ENCODE measurements at places on chromosomes 5 and 9. TPM values are rescaled to one million over a fixed set of nuclear protein-coding genes. Genes with fewer than 3 reads are reported as not detected.
A peak's percentile ranks its signal among the peaks of the same experiment; 100 is the strongest.

CTNNAL1 gene
- total RNA-seq = 21.5 TPM

DNA sequence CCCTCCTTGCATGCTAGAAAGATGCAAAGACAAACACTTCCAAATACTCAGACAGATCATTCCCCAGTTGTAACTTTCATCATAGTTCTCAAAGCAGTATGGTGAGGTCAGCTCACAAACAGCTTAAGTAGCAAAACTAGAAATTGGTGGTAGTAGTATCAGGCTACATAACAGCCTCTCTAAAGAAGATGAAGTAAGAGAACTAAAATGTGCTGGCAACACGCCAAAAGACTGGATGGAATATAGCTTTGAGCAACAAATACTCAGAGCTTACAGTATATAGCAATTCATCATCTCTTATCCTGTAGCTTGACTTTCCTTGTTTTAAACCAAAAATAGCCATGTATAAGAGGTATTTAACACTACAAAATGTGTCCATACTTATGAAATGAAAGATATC is 7.5 kb downstream of the PFDN1 start:
- no peak overlapping the region for H3K27ac ChIP-seq
- peaks cover 31% of the 10 kb centered on the region for H3K4me1 ChIP-seq
- H3K36me3 ChIP-seq = peaks cover 21% of the 10 kb centered on the region
- no peak for DNase-seq
- H3K4me3 ChIP-seq = no peak overlapping the region

SPEF2 gene
- 5.6 TPM for total RNA-seq

DNA sequence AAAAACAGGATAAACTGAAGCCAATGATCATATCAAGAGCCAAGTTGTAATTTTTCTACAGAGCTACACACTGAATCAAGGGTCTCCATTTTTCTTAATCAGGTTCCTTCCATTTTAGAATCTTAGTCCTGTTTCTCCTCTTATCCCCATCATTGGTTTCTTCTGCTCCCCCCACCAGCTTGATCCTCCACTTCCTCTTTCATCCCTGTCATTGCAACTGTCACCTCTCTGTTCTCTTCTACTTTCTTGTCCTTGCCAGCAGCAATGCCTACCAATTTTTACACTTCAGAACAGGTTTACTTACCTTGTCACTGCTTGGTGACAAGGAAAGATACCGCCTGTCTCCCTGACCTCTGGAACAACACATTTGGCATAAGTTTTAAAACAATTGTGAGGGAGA is 97.3 kb downstream of the CFAP90 start:
- H3K27me3 ChIP-seq = peaks cover 16% of the 10 kb centered on the region
- H3K4me1 ChIP-seq = no peaks in the 10 kb centered on the region
- no peak for DNase-seq
- no peak overlapping the region for H3K4me3 ChIP-seq

DNA sequence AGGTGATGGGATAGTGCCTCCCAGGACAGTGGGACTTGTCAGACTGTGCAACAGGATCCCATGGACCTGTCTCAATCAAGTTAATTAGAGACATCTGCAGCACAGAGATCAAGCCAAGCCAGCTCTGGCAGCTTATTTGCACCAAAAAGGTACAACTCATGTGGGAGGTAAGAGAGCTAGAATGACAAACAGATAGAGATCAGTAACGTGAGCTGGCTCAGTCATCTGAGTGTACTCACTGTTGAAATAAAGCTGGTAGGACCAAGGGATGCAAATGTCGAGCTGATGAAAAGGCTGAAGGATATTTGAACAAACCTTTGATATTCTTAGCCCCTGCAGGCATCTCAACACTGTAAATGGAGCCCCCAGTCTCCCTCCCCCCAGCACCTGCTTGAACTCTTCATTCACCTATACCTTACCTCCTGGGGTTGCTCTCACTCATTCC is 198.1 kb downstream of the EFNA5 start:
- DNase-seq = no peak
- H3K4me1 ChIP-seq = peaks cover 28% of the 10 kb centered on the region
- H3K27me3 ChIP-seq = peaks cover 6% of the 10 kb centered on the region
- peaks cover 1% of the 10 kb centered on the region for H3K36me3 ChIP-seq
- H3K4me3 ChIP-seq = no peak overlapping the region

DNA sequence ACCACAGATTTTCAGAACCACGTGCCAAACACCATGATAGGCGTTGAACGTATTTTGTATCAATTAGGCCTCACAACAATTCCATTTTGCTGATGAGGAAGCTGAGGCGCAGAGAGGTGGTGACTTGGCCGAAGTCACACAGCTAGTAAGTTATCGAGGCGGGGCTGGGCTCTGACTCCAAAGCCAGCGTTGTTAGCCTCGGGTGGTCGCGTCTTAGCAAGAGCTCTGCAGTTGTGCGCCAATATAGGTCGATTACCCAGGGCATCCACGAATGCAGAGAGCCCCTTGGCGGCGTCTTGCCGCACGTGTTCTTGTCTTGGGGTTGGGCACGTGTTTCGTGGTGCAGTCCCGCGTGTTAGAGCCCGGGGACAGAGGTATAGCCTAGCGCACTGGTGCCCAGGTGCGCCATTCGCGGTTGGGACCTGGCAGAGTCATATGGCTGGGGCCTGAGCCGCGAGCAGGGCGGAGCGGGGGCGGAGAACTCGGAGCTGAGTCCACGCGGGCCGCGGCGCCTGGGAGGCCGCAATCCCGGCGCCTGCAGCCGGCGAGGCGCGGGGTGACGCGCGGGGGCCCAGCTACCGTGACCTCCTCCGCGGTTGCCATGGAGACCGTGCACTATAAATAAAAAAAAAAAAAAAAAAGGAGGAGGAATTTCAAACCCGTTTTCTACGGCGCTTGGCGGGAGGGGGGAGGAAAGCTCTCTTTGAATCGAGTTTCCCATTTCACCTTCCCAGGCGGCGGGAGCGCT is 62.3 kb downstream of the CXXC5 start:
- no peak overlapping the region for H3K27ac ChIP-seq
- H3K36me3 ChIP-seq = no peaks in the 10 kb centered on the region
- H3K4me3 ChIP-seq = peak overlapping the region; percentile 49

DNA sequence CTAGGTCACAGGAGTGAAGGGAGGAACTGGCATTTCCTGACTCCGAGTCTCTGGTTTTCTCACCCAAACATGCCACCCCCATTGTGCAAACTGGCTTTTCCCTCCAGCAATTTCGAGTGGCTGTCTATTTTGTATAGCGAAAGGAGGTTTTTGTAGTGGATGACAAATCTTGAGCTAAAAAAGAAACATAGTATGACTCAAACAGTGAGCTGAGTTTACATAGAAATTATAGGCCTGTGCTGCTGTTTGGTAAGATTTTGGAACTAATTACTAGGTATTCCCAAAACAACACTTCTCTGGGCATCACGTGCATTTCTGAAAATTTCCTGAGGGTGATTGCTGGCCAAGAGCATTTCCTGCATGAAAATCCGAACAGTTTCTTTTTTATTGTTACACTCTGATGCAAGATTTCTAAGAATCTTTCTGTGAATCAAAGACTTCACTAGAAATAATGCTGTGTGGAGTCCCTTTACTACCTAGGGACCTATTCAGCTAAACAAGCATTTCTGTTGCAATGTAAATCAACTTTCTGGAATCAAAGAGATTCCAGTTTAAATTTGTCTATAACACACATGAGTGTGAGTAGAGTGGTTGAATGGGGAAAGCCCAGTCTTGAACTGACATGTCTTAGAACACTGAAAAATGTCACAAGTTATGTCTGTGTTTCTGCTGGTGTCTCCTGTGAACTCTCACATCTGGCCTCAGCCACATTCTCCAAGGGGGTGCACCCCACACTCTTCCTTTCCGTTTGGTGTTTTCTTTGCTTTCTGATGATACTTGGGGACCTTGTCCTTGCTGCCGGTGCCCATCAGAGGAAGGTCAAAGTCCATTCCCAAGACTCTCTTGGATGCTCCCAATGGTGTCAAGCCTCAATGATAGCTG is 33.3 kb upstream of the DAPK1 start:
- DNase-seq = no peak
- no peaks in the 10 kb centered on the region for H3K27me3 ChIP-seq
- H3K27ac ChIP-seq = no peak overlapping the region
- peaks cover 11% of the 10 kb centered on the region for H3K4me1 ChIP-seq

TAF11L14 gene
- not detected for total RNA-seq

DNA sequence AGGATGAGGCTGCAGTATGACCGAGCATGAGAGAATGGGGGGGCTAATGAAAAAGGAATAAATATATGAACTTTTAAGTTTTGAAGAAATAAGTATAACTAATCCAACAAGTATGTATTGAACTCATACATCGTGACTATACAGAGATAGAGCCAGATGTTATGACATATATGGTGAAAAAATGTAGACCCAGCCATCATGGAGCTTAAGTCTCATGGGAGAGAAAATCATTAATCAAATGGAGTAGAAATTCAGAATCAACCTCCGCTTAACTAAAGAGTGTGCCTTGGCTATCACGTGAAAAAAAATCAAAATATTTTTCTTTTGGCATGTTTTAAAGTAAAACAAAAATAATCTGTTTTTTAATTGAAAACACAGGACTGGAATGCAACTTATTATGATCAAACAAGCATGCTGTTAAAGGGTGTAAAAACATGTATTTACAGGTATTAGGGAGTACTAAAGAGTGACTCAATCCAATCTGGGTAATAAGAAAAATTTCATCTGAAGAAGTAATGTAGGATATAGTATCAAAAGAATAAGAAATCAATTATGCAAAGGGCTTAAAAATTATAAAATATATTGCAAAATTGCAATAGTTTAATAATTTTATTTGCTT is 868.5 kb upstream of the NUDT12 start:
- H3K27me3 ChIP-seq = no peaks in the 10 kb centered on the region
- no peak overlapping the region for H3K27ac ChIP-seq
- no peak for DNase-seq
- no peaks in the 10 kb centered on the region for H3K36me3 ChIP-seq
- H3K4me3 ChIP-seq = no peak overlapping the region

DNA sequence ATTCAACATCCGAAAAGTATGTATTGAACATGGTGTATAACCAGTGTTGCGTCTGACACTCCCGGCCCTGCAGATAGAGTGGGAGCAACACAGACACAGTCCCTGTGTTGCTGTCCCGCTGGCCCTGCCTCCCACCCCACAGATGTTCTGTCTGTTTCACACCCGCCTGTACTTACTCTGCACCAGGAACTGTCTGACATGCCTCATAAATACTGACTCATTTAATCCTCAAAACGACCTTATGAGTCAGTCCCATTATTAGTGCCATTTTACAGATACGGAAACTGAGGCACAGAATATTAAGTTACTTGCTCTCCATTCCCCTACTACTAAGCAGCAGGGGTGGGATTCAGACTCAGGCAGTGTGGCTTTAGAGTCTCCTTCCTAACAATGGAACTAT is 109.8 kb upstream of the NFIL3 start:
- no peak overlapping the region for H3K27ac ChIP-seq
- H3K4me3 ChIP-seq = no peak overlapping the region
- no peaks in the 10 kb centered on the region for H3K4me1 ChIP-seq
- H3K36me3 ChIP-seq = peaks cover 2% of the 10 kb centered on the region
- DNase-seq = no peak

GRCh38 chr9:79694676-79695400 is 123.1 kb downstream of the TLE4 start:
- H3K27ac ChIP-seq = no peak overlapping the region
- H3K36me3 ChIP-seq = peaks cover 12% of the 10 kb centered on the region
- no peak for DNase-seq
- peaks cover 30% of the 10 kb centered on the region for H3K4me1 ChIP-seq

DNA sequence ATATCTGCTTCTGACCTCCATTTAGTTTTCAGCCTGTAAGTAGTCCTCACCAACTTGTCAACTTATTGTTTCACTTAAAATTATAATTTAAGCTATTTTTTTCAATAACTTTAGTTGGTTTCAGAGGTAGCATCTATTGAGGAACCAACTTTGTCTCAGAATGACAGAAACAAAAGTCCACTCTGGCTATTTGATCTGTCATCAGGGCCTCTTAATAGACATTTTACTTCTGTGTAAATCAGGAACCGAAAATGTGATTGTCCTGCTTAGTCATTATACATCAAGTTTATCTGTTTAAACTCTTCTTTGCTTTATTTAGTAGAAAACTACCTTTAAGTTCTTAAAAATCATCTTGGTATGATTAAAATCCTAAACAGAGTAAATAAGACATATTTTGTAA is 820.8 kb upstream of the EDIL3 start:
- no peak overlapping the region for H3K27ac ChIP-seq
- H3K36me3 ChIP-seq = no peaks in the 10 kb centered on the region
- DNase-seq = no peak
- no peaks in the 10 kb centered on the region for H3K4me1 ChIP-seq
- H3K27me3 ChIP-seq = no peaks in the 10 kb centered on the region

- no peaks in the 10 kb centered on the region for H3K27me3 ChIP-seq
- H3K27ac ChIP-seq = peak overlapping the region; percentile 93
- no peak for DNase-seq
- peak overlapping the region; percentile 56 for H3K4me3 ChIP-seq
- H3K4me1 ChIP-seq = peaks cover 93% of the 10 kb centered on the region
- H3K36me3 ChIP-seq = peaks cover 8% of the 10 kb centered on the region
Measured at GRCh38 chr9:127557998-127558546, 54.0 kb upstream of the STXBP1 start.

- H3K36me3 ChIP-seq = no peaks in the 10 kb centered on the region
- no peak overlapping the region for H3K4me3 ChIP-seq
- H3K27ac ChIP-seq = no peak overlapping the region
- no peaks in the 10 kb centered on the region for H3K4me1 ChIP-seq
- no peak for DNase-seq
Measured at GRCh38 chr5:72066705-72067107, 40.6 kb upstream of the MAP1B start.

- no peak overlapping the region for H3K4me3 ChIP-seq
- no peaks in the 10 kb centered on the region for H3K4me1 ChIP-seq
- DNase-seq = no peak
- no peak overlapping the region for H3K27ac ChIP-seq
- no peaks in the 10 kb centered on the region for H3K36me3 ChIP-seq
Measured at GRCh38 chr5:8953016-8953415, 592.9 kb downstream of the SEMA5A start.

- peaks cover 6% of the 10 kb centered on the region for H3K27me3 ChIP-seq
- H3K4me3 ChIP-seq = no peak overlapping the region
- H3K27ac ChIP-seq = no peak overlapping the region
- peaks cover 20% of the 10 kb centered on the region for H3K4me1 ChIP-seq
- H3K36me3 ChIP-seq = no peaks in the 10 kb centered on the region
- DNase-seq = no peak
Measured at GRCh38 chr9:96139592-96140295, 162.2 kb downstream of the HSD17B3 start.

GRCh38 chr5:172946146-172946545 is 13.1 kb upstream of the RPL26L1 start:
- no peak overlapping the region for H3K27ac ChIP-seq
- no peaks in the 10 kb centered on the region for H3K27me3 ChIP-seq
- no peaks in the 10 kb centered on the region for H3K36me3 ChIP-seq
- no peak for DNase-seq
- H3K4me1 ChIP-seq = no peaks in the 10 kb centered on the region

DNA sequence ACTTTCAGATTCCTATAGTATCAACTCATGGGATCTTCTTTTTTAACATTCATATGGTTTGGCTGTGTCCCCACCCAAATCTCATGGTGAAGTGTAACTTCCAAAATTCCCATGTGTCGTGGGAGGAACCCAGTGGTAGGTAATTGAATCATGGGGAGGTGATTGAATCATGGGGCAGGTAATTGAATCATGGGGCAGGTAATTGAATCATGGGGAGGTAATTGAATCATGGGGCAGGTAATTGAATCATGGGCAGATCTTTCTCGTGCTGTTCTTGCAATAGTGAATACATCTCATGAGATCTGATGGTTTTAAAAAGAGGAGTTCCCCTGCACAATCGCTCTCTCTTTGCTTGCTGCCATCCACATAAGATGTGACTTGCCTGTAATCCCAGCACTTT is 21.8 kb upstream of the AGGF1 start:
- H3K4me3 ChIP-seq = no peak overlapping the region
- no peak for DNase-seq
- no peak overlapping the region for H3K27ac ChIP-seq
- H3K36me3 ChIP-seq = no peaks in the 10 kb centered on the region
- H3K27me3 ChIP-seq = peaks cover 35% of the 10 kb centered on the region
- peaks cover 17% of the 10 kb centered on the region for H3K4me1 ChIP-seq

Measured in activated CD8-positive, alpha-beta memory T cell treated with anti-CD3 and anti-CD28 coated beads, Interleukin-2, amount 10 ng/mL, durations not matched to agents 7 days and 5 days (primary cell).